ENCODE measurements at places on chromosomes 7 and 10. TPM values are rescaled to one million over a fixed set of nuclear protein-coding genes. Genes with fewer than 3 reads are reported as not detected.

DNA sequence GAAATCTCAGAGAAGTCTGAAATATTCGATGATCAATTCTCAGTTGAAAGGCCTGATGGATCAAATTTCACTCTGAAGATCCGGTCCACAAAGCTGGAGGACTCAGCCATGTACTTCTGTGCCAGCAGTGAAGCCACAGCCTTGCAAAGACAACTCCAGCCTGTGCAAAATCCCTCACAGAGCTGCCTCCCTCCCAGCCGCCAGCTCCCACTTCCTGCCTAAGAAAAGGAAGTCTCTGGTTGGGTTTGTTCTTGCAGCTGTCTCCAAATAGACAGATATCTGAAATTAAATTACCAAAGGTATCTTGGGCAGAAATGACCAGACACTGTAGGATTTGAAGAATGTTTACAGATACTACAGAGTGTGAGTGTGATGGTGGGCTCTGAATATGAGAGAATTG is 43.4 kb upstream of the PRSS58 start:
- DNase-seq, result no peak

DNA sequence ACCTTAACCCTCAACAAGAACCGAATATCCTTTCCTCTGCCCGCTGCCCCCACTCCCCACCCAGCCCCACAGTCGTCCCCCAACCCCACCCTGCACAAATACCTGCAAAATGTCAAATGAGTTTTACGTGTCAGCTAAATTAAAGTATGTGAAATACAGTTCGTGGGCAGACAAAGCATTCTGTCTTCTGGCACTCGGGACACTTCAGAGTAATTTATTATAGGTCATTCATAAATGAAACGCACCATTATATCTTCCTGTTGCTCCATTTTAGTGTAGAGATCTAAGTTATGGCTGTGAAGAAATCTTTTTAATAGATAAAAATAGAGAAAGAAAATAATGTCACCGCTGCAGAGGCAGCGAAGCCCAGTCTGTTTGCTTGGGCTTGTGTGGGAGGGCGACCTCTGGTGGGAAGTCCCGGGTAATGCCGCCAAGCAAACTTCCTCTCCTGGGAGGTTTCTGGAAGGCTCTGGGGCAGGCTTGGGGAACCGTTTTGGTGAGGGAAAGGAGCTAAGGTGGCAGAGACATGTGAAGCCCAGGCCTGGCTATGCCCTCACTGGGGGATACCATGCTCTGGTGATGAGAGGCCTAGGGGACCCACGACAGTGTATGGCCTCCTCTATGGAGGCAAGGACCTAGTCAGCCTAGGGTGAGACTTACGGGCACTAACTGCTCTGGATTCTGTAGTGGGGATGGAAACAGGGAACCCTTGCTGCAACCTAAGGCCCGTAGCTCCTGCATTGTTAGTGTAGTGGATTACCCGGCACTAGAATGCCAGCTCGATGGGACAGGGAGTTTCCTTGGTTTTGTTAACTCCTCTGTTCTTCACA is 604.9 kb downstream of the LRMDA start:
- no peak for DNase-seq

- DNase-seq, result no peak
Measured at GRCh38 chr7:108869070-108869469, 299.4 kb downstream of the DNAJB9 start.

DNA sequence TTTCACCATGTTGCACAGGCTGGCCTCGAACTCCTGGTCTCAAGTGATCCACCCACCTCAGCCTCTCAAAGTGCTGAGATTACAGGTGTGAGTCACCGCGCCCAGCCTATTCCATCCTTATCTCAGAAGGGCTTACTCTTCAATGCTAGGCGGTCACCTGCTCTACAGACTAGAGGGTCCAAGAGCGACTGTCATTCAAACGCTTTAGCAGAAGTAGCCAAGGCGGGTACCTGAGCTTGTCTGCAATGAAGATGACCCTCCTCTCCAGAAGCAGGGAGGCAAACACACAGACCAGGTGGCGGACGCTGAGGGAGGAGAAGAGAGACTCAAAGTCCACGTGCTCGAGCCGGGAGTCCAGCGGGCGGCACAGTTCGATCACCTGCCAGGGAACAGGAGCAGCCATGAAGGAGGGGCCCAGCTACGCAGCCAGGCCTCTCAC is 65.1 kb upstream of the MKRN1 start:
- no peak for DNase-seq

- no peak for DNase-seq
Measured at GRCh38 chr7:66429498-66430163, 199.1 kb upstream of the KCTD7 start.

GRCh38 chr10:4661511-4662255 is 164.3 kb upstream of the AKR1E2 start:
- DNase-seq, result no peak

- no peak for DNase-seq
Measured at GRCh38 chr7:6393667-6394056, 54.1 kb downstream of the DAGLB start.

GRCh38 chr10:90136731-90137316 is 435.4 kb downstream of the KIF20B start:
- DNase-seq, result no peak

GRCh38 chr10:70320751-70321150 is 36.9 kb upstream of the NPFFR1 start:
- no peak for DNase-seq

DNA sequence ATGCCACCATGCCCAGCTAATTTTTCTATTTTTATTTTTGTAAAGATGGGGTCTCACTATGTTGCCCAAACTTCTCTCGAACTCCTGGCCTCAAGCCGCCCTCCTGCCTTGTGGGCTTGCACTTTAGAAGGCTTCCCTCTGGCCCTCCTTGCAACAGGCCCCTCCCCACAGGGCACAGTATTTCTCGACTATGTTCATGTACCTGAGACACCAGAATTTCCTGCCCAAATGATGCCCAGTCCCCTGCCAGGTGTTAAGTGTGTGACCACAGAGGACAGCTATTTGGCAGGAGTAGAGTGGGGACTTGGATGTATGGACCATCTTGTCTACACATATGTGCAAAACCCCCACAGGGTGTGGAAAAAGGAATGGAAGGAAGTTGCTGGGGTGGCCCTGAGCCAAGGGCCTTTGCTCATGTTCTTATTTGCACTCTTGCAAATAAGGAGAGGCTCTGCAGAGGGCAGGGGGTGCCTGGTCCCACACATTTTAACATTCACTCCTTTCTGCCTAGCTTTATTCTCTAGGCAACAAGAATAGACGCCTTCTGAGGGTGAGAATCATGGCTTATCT is 168.4 kb upstream of the PODXL start:
- DNase-seq, result no peak

- DNase-seq, result no peak
Measured at GRCh38 chr7:77242554-77242953, 42.9 kb upstream of the FGL2 start.

GRCh38 chr7:144011458-144012230 is 11.5 kb downstream of the OR6B1 start:
- no peak for DNase-seq

DNA sequence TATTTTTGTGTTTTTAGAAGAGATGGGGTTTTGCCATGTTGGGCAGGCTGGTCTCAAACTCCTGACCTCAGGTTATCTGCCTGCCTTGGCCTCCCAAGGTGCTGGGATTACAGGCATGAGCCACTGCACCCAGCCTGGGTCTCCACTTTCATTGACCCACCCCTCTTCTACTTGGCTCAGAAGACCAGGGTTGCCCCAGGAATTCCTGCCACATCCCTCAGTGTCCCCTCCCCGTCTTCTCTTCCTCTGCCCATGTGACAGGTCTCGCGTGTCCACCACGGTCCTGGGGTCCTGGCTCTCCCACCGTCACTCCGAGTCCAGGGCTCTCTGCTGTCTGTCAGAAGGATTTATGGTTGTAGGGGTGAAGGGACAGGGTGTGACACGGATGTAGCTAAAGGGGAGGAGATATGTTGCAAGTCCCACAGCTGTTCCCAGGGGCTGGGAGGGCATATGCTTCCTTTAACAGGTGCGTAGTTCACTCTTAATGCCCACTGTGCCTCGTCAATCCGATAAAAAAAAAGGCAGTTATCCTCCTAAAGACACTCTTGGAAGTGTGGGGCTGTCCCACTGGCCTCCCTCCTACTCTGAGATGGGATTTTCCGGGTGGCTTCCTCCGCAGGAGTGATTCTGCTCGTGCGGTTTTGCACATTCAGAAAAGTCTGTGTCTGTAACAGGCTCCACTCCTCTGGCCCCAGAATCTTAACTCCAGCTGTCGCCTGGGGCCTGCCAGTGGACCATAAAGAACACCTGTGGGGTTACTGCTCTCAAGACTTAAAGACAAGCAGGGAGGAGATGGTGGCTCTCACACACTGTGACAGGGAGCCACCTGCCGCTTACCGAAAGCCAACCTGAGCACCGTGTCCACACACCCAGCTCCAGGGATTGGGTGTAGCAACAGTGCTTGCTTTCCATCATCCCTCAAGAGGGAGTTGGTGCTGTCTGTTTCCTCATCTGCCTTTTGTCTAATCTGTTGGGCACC is 36.7 kb upstream of the SHH start:
- DNase-seq, result no peak

GRCh38 chr7:35818513-35818912 is 17.7 kb downstream of the SEPTIN7 start:
- no peak for DNase-seq

DNA sequence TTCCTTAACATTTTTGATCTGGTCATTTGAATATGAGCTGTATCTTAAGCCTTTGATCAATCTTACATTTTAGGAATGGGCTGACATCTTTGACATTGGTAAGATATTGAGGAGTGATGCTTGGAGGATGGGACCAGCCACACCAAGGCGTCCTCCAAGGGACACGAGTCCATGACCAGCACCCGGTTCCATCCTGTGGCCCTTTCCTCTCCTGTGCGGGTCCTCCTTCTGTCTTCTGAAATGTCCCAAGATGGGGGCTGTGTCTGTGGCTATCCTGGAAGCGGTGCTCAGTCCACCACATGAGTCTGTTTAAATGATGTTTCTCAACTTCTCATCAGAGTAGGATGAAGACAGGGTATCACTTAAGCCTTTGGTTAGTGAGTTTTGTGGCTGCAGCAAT is 67.3 kb upstream of the SHH start:
- peak; percentile 12 for DNase-seq

- no peak for DNase-seq
Measured at GRCh38 chr10:85407088-85407487, 959.5 kb downstream of the GRID1 start.

GRCh38 chr7:28520074-28521015 is 108.0 kb downstream of the CREB5 start:
- DNase-seq, result no peak

GRCh38 chr7:68295386-68295785 is 1298.8 kb downstream of the TYW1 start:
- no peak for DNase-seq

DNA sequence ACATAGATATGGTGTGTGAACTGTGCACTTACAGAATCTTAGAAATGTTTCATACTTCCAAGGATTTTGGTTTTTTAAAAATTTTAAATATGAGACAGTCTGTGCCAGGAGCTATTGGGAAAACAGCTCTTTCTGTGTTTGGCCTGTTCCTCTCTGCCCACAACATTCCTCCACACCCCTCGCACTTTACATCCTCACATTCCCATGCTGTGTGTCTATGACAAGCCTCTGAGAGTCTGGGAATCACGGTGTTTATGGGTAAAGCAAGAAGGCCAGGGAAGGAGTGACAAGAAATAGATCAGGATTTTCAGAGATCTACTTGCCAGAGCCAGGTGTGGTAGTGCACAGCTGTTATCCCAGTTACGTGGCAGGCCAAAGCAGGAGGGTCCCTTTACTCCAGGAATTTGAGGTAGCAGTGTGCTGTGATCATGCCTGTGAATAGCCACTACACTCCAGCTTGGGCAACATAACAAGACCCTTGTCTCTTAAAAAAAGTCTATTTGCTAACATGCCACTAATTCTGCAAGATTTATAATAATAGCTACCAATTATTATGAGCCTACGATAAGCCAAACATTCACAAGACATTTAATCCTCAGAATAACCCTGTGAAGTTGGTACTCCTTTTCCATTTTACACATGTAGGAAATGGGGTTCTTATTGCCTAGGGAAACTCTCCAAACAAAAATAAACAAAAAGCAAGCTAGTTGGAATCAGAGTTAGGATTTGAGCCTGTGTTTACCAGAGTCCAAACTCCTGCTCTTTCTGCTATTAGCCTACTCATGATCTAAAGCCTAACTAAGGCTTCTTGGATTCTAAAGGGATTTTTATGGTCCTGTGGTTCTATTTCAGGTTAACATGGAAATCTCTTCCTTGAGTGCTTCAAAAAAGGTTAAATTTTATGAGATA is 168.3 kb upstream of the SP8 start:
- no peak for DNase-seq

DNA sequence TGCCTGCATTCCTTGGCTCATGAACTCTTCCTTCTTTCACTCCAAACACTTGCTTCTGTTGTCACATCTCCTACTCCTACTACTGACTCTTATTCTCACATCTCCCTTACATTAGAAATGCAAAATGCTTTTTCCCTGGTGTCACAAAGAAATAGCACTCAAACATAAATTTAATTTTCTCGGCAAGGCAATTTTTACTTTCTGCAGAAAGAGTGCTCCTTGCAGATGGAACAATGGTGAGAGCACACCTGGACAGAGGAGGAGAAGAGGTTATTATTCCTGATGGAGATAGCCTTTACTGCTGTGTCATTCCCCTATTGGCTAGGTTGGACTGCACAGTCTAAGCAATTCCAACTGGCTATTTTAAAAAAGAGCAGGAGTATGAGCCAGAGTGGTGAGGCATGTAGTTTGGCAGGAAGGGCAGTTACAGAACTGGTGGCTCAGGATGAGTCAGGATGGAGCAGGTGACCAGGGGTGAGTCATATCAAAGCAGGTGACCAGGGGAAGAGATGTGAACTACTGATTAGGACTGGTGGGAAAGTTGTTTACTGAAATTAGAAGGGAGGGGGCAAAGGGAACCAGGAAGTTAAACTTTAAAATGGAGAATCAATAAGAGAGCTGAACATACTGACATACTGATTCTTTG is 52.9 kb downstream of the CYP2C9 start:
- DNase-seq, result no peak

LRRC61 gene
- 27.1 TPM for total RNA-seq

MMD2 gene
- total RNA-seq, result not detected

AKR1B15 gene
- not detected for total RNA-seq

PRLHR gene
- not detected for total RNA-seq

SEMA3D gene
- total RNA-seq, result not detected

ERVW-1 gene
- not detected for total RNA-seq

GHRHR gene
- total RNA-seq, result not detected

HOXA7 gene
- total RNA-seq, result 0.20 TPM

FOXP2 gene
- not detected for total RNA-seq

LIPM gene
- not detected for total RNA-seq

OR2A1 gene
- not detected for total RNA-seq

AMPH gene
- total RNA-seq, result not detected

ZNF92 gene
- 16.0 TPM for total RNA-seq

TMEM229A gene
- total RNA-seq, result not detected

MRPS17 gene
- total RNA-seq, result 20.9 TPM
